ENCODE measurements at places on chromosomes 3 and 15. TPM values are rescaled to one million over a fixed set of nuclear protein-coding genes. Genes with fewer than 3 reads are reported as not detected.

THSD4 gene
- 71.2 TPM for total RNA-seq

ZIC1 gene
- 0.06 TPM for total RNA-seq

MTFMT gene
- 13.2 TPM for total RNA-seq

LMAN1L gene
- total RNA-seq: not detected

IQCF5 gene
- not detected for total RNA-seq

EIF3J gene
- total RNA-seq: 52.1 TPM

ARNT2 gene
- total RNA-seq: 6.6 TPM

AMOTL2 gene
- total RNA-seq: 129 TPM

CTXN2 gene
- total RNA-seq: 0.06 TPM

SI gene
- 0.03 TPM for total RNA-seq

GPR176 gene
- 5.4 TPM for total RNA-seq

KNG1 gene
- 0.43 TPM for total RNA-seq

AMIGO3 gene
- 0.43 TPM for total RNA-seq

MYZAP gene
- 8.2 TPM for total RNA-seq

TNFSF10 gene
- 40.3 TPM for total RNA-seq

TMC3 gene
- 0.06 TPM for total RNA-seq

HESX1 gene
- total RNA-seq: 0.52 TPM

CNTN3 gene
- 10.8 TPM for total RNA-seq

DUOXA2 gene
- 87.1 TPM for total RNA-seq

PODXL2 gene
- 16.8 TPM for total RNA-seq

GOLGA8T gene
- 0.66 TPM for total RNA-seq

SAMD7 gene
- not detected for total RNA-seq

TUSC7 gene
- total RNA-seq: not detected

TMEM212 gene
- not detected for total RNA-seq

CILP gene
- 19.2 TPM for total RNA-seq

MUC13 gene
- total RNA-seq: 248 TPM

LINGO1 gene
- 2.3 TPM for total RNA-seq

PHC3 gene
- 76.5 TPM for total RNA-seq

IL17RB gene
- total RNA-seq: 13.3 TPM

HGD gene
- 211 TPM for total RNA-seq

ATP13A4 gene
- total RNA-seq: 47.2 TPM
